ENCODE measurements at places on chromosomes 1 and 21. TPM values are rescaled to one million over a fixed set of nuclear protein-coding genes. Genes with fewer than 3 reads are reported as not detected.

JAM2 gene
- 34.0 TPM for total RNA-seq

ACTL8 gene
- not detected for total RNA-seq

S100A5 gene
- total RNA-seq: 2.9 TPM

FCAMR gene
- not detected for total RNA-seq

OBSCN gene
- total RNA-seq: 59.5 TPM

CNR2 gene
- total RNA-seq: not detected

IL19 gene
- total RNA-seq: not detected

OLIG2 gene
- not detected for total RNA-seq

RAB13 gene
- 15.5 TPM for total RNA-seq

TMEM61 gene
- total RNA-seq: not detected

DNA sequence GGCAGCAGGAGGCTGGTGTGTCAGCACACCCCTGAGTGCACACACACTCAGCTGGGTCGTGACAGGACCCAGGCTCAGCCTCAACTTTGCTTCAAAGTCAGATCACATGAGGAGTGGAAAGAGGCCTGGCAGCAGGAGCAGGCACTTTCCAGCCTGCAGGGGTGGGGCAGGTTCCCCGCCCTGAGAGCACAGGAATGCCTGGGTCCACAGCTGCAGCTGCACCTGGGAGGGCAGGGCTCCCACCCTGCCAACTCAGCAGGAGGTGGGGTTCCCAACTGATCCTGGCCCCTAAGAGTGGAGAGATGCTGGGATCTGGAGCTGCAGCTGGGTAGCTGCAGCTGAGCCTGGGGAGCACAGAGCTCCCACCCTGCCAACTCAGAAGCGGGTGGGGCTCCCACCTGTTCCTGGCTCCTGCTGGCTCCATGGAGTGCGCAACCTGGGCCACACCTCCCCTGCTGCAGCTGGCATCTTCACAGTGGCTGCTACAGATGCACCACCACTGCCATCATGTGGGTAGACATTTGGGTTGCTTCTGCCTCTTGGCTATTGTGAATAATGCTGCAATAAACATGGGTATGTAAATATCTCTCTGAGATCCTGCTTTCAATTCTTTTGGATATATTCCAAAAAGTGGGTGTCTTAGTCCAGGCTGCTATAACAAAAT lies 415.4 kb downstream of the TTLL7 start:
- no peak for DNase-seq

- no peak for DNase-seq
Measured at GRCh38 chr1:91879733-91880132, 6.2 kb downstream of the TGFBR3 start.

DNA sequence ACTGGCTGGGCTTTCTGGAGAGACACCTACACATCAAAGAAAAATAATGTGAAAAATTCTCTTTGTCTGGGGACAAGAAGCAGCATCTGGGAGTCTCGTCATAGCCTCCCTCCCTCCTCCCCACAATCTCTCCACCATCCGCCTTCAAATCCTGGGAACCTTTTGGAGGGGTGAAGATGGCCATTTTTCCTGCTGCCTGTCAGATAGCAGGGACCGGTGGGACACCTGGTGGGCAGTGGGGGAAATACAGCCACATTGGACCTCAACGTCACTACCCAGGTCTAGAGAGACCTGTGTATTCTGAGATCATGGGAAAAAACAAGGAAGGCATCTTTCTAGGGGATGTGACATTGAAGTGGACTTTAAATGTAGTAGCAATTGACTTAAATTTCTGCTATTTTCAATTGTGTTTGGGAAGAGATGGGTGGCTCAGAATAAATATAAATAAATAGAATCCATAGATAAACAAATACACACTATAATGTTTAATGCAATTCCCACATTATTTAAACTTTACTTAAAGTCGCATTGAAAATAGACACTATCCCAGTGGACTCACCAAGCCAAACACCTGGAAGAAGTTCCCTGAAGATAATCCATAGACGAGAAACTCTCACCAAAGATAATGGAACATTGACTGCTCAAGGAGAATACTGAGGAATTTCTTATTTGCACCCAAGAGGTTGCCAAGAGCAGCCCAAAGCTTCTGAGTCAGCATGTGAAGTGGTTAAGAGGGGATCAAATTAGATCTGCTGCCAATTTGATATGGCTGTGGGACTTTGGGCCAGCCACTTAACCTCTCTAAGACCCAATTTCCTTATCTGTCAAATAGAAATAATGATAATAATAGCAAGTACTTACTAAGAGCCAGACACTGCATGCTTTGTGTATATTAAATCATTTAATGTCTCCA lies 147.6 kb upstream of the CAMK1G start:
- peak; percentile 82 for DNase-seq

GRCh38 chr1:69898403-69898947 lies 306.9 kb downstream of the LRRC40 start:
- DNase-seq: no peak

- no peak for DNase-seq
Measured at GRCh38 chr1:211783266-211783665, 47.3 kb downstream of the LPGAT1 start.

DNA sequence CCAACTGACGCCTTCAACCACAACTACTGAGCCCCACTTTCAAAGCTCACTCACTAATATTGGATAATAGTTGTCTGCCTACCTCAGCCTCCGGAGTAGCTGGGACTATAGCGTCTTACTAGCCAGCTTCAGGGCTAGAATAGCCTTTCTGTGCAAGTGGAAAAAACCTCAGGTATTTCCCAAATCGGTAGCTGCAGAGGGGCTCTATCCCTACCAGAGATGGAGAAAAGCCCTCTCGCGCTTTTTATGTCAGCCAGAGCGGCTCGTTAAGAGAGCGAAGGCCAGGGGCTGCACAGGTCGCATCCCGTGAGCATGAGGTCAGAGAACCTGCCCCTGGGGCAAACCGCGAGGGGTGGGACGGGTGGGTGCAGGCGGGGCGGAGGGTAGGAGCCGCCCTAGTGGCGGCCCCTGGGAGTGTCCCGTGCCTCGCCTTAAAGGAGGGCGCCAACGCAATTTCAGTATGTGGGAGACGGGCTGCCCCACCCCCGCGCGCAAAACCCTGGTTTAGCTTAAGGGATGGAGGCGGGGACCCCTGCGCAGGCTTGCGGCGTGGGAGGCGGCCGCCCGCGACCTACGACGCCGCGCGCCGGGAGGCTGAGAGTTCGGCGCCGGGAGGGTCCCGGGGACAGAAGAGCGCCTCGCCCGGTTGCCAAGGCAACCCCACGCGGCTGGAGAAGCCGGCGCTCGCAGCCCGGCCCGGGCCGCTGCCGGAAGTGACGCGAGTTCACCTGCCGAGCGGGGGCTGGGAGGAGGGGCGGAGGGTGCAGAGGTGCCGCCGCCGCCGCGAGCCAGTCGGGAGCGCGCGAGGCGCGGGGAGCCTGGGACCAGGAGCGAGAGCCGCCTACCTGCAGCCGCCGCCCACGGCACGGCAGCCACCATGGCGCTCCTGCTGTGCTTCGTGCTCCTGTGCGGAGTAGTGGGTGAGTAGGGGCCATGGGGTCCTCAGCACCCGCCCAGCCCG lies at the start of gene CXADR:
Gene CXADR (plus strand): TSS at position 791 of the 961 bp plus-strand sequence. CDS start 87 bp downstream, at position 878.
- no peak for DNase-seq

DNA sequence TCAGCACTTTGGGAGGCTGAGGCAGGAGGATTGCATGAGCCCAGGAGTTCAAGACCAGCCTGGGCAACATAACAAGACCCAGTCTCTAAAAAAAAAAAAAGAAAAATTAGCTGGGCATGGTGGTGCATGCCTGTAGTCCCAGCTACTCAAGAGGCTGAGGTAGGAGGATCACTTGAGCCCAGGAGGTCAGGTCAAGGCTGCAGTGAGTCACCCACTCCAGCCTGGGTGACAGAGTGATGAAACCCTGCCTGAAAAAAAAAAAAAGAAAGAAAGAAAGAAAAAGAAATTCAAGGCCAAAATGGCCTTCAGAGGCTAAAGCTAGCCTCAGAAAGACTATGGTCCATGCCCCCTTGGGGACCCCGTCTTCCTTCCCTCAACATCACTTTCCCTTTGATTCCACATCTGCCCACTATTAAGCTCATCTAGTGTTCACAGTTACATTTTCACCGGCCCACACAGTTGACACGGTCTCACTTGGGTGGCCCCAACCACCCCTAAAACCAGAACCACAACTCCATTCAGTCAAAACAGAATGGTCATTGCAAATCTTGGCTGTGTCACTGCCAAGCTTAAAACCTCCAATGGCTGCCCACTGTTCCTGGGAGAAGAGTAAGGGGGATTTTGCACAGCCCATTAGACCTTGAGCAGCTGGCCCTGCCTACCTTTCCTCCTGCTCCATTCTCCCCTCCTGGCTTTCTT lies 2.1 kb upstream of the CAPN8 start:
- no peak for DNase-seq

GRCh38 chr21:16789636-16790035 lies 723.2 kb upstream of the CXADR start:
- DNase-seq: no peak

- no peak for DNase-seq
Measured at GRCh38 chr1:235855811-235856429, 10.8 kb downstream of the LYST start.

GRCh38 chr1:167714098-167714438 lies 7.7 kb upstream of the MPZL1 start:
- DNase-seq: no peak

- DNase-seq: no peak
Measured at GRCh38 chr1:95005584-95005983, 67.2 kb downstream of the ALG14 start.

GRCh38 chr1:67611846-67612245 lies 73.2 kb upstream of the GADD45A start:
- DNase-seq: no peak

GRCh38 chr1:230858236-230858820 lies 10.0 kb downstream of the C1orf198 start:
- no peak for DNase-seq
